ENCODE measurements at places on chromosomes 3 and 15. TPM values are rescaled to one million over a fixed set of nuclear protein-coding genes. Genes with fewer than 3 reads are reported as not detected.
A peak's percentile ranks its signal among the peaks of the same experiment; 100 is the strongest.

Gene SLITRK3
- total RNA-seq, result 0.68 TPM

Gene CPNE4
- 0.43 TPM for total RNA-seq

Gene ADAMTS9
- 46.2 TPM for total RNA-seq

Gene CATSPER2
- total RNA-seq, result 5.6 TPM

Gene GCSAM
- total RNA-seq, result 0.40 TPM

- no peaks in the 10 kb centered on the region for H3K27me3 ChIP-seq
- no peak overlapping the region for H3K4me3 ChIP-seq
- H3K27ac ChIP-seq, result peak overlapping the region; percentile 95
Observed at GRCh38 chr3:52454250-52454937, 553 bp upstream of the TNNC1 start.

DNA sequence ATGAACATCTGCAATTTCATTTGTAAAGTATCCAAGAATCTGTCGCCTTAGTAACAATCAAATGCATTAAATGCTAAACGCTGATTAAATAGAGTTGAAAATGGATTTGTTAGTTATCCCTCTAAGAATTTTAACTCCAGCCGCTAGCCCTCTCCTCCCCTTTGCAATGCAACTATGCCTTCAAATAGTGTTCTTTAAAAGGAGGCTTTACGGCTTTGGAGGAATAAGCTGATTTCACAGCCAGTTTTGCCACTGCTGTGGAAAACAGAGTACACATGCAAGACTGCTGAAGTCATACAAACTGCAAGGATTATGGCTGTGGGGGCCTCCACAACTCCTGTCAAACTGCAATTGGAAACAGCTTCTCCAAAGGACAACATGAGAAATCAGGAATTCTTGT lies 89.2 kb downstream of the CERS3 start:
- H3K4me1 ChIP-seq, result peaks cover 16% of the 10 kb centered on the region
- no peak overlapping the region for H3K27ac ChIP-seq
- no peaks in the 10 kb centered on the region for H3K36me3 ChIP-seq
- H3K27me3 ChIP-seq, result no peaks in the 10 kb centered on the region
- H3K4me3 ChIP-seq, result no peak overlapping the region

- peak; percentile 73 for DNase-seq
- H3K27ac ChIP-seq, result no peak overlapping the region
- H3K4me3 ChIP-seq, result no peak overlapping the region
- H3K27me3 ChIP-seq, result no peaks in the 10 kb centered on the region
Observed at GRCh38 chr15:33700695-33701303, 267.5 kb upstream of the CHRM5 start.

DNA sequence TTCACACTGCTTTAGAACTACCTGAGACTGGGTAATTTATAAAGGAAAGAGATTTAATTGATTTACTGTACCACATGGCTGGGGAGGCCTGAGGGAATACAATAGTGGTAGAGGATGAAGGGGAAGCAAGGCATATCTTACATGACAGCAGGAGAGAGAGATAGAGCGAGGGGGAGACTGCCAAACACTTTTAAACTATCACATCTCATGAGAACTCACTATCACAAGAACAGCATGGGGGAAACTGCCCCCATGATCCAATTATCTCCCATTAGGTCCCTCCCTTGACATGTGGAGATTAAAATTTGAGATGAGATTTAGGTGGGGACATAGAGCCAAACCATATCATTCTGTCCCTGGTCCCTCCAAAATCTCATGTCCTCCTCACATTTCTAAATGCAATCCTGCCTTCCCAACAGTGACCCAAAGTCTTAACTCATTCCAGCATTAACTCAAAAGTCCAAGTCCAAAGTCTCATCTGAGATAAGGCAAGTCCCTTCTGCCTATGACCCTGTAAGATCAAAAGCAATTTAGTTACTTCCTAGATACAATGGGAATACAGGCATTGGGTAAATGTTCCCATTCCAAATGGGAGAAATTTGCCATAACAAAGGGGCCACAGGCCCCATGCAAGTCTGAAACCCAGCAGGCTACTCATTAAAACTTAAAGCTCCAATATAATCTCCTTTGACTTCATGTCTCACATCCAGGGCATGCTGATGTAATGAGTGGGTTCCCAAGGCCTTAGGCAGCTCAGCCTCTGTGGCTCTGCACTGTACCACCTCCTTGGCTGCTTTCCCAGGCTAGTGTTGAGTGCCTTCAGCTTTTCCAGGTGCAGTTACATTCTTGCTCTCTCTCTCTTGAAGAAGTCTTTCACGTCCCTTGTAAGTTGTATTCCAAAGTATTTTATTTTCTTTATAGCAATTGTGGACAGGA lies 481.7 kb upstream of the TGFBR2 start:
- no peak overlapping the region for H3K4me3 ChIP-seq
- H3K4me1 ChIP-seq, result no peaks in the 10 kb centered on the region
- peak; percentile 87 for DNase-seq
- no peak overlapping the region for H3K27ac ChIP-seq

DNA sequence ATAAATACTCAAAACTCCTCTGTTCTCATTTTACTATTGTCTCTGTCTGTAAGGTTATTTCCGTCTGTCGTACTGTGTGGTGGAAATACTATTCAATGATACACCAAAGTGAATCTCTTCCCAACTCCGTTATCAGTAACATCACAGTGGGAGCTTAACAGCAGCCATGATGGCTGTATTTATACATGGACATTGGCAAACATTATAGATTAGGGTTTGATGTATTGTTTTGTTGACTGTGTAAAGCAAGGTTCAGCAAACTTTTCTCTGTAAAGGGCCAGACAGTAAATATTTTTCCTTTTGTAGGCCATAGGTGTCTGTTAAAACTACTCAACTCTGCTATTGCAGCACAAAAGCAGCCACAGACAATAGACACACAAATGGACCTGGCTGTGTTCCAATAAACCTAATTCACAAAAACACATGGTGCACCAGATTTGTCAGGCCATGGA lies 23.2 kb downstream of the LIPC start:
- DNase-seq, result no peak
- H3K36me3 ChIP-seq, result no peaks in the 10 kb centered on the region
- no peak overlapping the region for H3K27ac ChIP-seq
- H3K27me3 ChIP-seq, result no peaks in the 10 kb centered on the region

DNA sequence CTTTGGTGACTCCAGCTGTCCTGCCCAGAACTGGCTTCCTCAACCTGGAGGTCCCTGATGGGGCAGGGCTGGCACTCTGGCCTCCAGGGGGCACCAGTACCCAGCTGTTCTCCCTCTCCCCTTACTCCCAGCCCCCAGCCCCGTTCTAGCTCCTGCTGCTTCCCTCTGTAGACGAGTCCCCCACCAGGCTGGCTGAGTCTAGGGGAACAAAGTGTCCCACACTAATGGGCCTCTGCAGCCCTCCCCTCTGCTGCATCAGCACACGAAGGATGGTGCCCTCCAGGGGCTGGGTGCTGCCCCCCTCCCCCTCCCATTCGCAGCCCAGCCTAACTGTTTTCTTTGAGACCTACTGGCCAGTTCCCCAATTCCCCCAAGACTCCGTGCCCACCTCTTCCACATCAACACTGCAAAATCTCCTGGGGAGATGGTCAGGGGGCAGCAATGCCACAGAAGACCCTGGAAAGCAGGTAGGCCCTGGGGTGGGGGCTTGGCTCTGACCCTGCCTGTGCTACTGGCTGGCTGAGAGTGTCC lies 4.2 kb downstream of the RHCG start:
- H3K36me3 ChIP-seq, result no peaks in the 10 kb centered on the region
- no peak overlapping the region for H3K27ac ChIP-seq
- no peak overlapping the region for H3K4me3 ChIP-seq
- DNase-seq, result no peak
- H3K27me3 ChIP-seq, result peaks cover 12% of the 10 kb centered on the region
- H3K4me1 ChIP-seq, result peaks cover 8% of the 10 kb centered on the region

DNA sequence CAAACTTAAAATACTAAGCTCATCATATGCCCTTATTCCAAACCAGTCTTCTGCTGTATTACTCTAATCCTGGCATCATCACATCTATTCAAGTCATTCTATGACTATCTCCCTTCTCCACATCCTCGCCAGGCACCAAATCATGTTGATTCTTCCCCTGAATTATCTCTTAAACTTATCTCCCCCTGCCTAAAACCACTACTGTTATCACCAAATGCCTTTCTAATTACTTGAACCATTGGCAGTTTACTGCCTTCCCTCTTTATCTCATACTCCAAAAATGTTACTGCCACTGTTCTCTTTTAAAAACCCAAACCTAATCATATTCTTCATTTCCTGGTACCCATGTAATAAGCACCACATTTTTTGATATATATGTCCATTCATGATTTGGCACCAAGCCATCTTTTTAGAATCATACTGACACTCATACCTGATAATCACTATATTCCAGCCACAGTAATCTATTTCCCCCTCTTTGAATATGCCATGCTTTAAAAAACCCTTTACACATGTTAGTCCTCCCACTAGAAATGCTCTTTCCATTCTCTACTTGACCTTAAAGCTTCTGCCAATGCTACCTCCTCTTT lies 126.8 kb downstream of the PEAK1 start:
- DNase-seq, result no peak
- no peaks in the 10 kb centered on the region for H3K27me3 ChIP-seq
- peaks cover 6% of the 10 kb centered on the region for H3K4me1 ChIP-seq
- H3K27ac ChIP-seq, result no peak overlapping the region
- no peaks in the 10 kb centered on the region for H3K36me3 ChIP-seq

GRCh38 chr3:45007091-45007490 lies 19.0 kb upstream of the CLEC3B start:
- no peaks in the 10 kb centered on the region for H3K27me3 ChIP-seq
- DNase-seq, result no peak
- no peak overlapping the region for H3K4me3 ChIP-seq
- peak overlapping the region; percentile 5 for H3K27ac ChIP-seq
- H3K4me1 ChIP-seq, result peaks cover 10% of the 10 kb centered on the region
- H3K36me3 ChIP-seq, result peaks cover 32% of the 10 kb centered on the region

DNA sequence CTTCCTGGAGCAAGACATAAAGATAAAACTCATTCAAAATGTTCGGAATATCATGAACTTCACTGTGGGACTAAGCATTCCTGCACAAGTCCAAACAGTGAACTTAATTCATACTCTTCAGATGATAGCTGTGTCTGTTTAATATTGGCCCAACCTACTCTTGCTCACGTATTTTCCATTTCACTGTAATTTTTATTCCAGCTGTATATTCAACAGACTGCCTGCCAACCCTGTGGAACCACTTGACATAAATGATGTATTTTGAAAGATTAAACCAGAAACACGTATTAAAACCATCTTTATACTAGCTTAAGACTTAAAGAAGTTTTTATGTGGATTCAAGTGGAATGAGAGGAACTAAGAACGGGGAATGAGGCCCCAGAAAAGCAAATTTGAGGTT lies 172.5 kb downstream of the TMEM108 start:
- no peak overlapping the region for H3K27ac ChIP-seq
- H3K4me3 ChIP-seq, result no peak overlapping the region
- H3K4me1 ChIP-seq, result peaks cover 8% of the 10 kb centered on the region
- no peaks in the 10 kb centered on the region for H3K27me3 ChIP-seq
- DNase-seq, result peak; percentile 43

DNA sequence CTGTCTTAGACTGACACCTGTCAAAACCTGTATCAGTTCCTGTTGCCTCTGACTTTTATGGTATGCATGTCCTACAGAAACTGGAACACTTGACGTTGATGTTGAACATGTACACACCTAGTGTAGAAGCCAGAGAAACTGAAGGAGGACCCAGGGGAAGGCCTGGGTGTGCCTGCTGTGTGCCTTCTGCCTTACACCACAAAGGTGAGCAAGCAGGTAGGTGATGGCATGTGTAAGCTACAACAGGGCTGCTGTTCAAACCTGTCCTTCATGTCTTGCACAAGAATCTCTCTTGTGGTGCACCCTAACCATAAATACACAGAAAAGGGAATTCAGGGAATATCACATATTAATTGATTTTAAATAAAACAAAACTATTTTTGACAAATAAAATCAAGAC lies 13.6 kb upstream of the AQP9 start:
- no peaks in the 10 kb centered on the region for H3K27me3 ChIP-seq
- H3K36me3 ChIP-seq, result no peaks in the 10 kb centered on the region
- H3K27ac ChIP-seq, result no peak overlapping the region
- no peaks in the 10 kb centered on the region for H3K4me1 ChIP-seq
- no peak overlapping the region for H3K4me3 ChIP-seq

GRCh38 chr3:15522016-15522415 lies 510 bp upstream of the COLQ start:
- no peaks in the 10 kb centered on the region for H3K27me3 ChIP-seq
- DNase-seq, result no peak
- H3K4me3 ChIP-seq, result no peak overlapping the region
- no peak overlapping the region for H3K27ac ChIP-seq
- H3K4me1 ChIP-seq, result peaks cover 28% of the 10 kb centered on the region
- no peaks in the 10 kb centered on the region for H3K36me3 ChIP-seq

DNA sequence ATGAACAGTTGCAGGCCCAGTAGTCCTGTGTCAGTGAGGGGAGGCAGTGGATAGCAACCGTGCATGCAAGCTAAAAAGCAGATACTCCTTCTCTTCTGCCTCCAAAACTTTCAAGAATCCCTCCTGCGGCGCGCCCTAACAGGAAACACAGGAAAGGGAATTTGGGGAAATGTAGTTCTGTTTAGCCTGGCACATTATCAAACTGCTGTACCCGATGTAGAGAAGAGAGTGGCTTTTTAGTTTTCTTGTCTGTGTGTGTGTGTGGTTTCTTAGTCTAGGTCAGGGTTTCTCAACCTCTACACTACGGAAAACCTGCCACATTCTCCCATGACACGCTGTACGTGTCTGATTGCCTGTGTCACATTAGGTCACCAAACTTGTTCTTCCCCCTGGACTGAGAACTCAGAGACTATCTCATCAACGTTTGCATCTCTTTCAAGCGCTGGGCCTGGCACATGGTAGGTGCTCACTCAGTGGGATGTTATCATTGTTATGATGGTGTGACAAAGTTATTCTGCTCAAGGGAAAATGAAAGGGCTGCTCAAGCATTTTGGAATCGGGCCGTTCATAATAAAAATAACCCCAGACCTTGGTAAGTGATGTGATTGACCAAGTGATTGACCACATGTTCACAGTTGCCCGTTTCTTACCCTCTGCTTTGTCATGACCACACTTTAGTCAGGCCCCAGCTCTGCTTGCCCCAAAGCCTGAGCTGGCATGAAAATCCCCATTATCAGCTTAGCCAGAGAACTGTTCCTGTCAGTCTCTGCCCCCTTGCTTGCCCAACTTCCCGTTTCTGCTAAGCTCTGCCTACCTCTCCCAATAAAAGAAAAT lies 33.2 kb downstream of the TM4SF4 start:
- peak; percentile 22 for DNase-seq
- H3K4me3 ChIP-seq, result no peak overlapping the region
- no peaks in the 10 kb centered on the region for H3K27me3 ChIP-seq
- H3K4me1 ChIP-seq, result peaks cover 5% of the 10 kb centered on the region

DNA sequence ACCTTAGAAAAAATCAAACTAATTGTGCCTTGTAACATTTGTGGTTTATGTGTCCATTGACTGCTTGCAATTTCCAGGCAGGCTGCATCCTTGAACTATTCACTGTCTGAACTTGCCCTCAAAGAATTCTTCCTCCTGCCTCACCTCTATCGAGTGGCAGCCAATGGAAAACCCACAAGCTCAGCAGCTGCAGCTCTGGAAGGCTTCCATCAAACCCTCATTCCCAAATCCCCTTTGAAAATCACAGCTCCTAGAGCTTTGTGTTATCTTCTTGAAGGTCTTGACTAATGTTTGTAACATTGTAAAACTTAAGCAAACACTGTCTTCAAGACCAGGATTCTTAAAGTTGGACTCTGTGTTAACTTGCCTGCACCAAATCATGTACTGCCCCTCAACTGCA lies 81.1 kb downstream of the FILIP1L start:
- H3K4me1 ChIP-seq, result no peaks in the 10 kb centered on the region
- DNase-seq, result no peak
- no peaks in the 10 kb centered on the region for H3K27me3 ChIP-seq
- H3K4me3 ChIP-seq, result no peak overlapping the region
- no peak overlapping the region for H3K27ac ChIP-seq
- no peaks in the 10 kb centered on the region for H3K36me3 ChIP-seq

- peaks cover 2% of the 10 kb centered on the region for H3K36me3 ChIP-seq
- H3K27me3 ChIP-seq, result no peaks in the 10 kb centered on the region
- H3K4me1 ChIP-seq, result no peaks in the 10 kb centered on the region
- H3K27ac ChIP-seq, result no peak overlapping the region
- no peak overlapping the region for H3K4me3 ChIP-seq
Observed at GRCh38 chr3:188473045-188473444, 319.1 kb downstream of the LPP start.
